IMR-90 (cell line): ENCODE measurements at places on chromosomes 7 and 10.

- no peak for DNase-seq
These were observed 56.7 kb upstream of the EBF3 start for GRCh38 chr10:130020651-130021382.

DNA sequence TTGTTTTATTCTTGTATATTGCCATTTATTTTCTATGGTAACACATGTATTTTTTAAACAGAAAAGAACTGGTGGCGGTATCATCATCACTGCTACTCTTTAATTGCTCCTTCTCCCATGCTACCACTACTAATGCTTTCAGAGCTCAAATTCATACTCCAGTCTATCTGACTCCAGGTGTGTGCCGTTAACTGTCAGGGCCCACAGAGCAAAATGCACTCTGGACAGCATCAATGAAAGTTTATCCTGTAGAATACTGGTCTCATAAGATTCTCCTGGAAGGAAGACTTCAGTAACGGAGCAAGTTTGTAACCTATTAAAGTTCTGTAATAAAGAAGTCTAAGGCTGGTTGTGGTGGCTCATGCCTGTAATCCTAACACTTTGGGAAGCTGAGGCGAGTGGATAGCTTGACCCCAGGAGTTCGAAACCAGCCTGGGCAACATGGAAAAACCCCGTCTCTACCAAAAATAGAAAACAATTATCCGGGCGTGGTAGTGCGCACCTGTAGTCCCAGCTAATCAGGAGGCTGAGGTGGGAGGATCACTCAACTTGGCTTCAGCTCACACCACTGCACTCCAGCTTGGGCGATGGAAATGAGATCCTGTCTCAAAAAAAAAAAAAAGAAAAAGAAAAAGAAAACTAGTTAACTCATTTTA lies 18.4 kb downstream of the ZNRF2 start:
- DNase-seq = no peak

- DNase-seq = no peak
These were observed 47.2 kb downstream of the APBB1IP start for GRCh38 chr10:26485150-26485941.

DNA sequence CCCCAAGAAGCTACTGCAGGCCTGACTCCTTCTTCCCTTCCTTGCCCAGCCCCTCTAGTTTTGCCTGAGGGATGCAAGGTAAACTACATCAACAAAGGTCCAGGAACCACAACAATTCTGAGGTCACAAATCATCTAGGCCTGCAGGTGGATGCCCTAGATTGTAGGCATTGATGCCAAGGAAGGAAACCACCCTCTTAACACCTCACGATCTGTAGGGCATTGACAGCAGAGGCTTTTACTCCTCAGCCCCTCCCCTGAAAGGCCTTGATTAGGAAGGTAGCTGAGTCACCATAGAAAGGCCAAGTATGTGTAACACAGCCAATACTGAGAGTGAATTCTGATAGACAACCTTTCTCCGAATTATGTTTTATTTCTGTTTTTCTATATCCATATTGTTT lies 46.7 kb upstream of the FAM3C start:
- no peak for DNase-seq

DNA sequence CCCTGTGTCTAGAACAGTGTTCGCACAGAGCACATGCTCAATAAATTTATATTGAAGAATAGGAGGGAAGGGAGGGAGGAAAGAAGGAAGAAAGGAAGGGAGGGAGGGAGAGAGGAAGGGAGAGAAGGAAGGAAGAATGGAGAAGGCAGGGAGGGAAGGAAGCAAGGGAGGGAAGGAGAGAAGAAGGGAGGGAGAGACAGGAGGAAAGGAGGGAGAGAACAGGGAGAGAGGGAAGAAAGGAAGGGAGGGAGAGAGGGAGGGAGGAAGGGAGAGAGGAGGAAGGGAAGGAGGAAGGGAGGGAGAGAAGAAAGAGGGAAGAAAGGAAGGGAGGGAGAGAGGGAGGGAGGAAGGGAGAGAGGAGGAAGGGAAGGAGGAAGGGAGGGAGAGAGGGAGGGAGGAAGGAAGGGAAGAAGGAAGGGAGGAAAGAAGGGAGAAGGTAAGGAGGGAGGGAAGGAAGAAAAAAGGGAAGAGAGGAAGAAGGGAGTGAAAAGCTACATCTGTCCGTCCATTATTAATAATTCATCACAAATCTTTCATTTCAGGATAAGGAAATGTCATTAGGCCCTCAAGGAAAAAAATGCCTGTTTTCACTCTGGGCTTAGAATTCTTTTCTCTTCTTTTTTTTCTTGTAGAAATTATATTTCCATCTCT lies 79.7 kb downstream of the GRK5 start:
- no peak for DNase-seq

GRCh38 chr10:61330669-61331068 lies 122.5 kb downstream of the TMEM26 start:
- DNase-seq = no peak

GRCh38 chr10:113907166-113907565 lies 52.7 kb downstream of the NHLRC2 start:
- DNase-seq = peak; percentile 29

DNA sequence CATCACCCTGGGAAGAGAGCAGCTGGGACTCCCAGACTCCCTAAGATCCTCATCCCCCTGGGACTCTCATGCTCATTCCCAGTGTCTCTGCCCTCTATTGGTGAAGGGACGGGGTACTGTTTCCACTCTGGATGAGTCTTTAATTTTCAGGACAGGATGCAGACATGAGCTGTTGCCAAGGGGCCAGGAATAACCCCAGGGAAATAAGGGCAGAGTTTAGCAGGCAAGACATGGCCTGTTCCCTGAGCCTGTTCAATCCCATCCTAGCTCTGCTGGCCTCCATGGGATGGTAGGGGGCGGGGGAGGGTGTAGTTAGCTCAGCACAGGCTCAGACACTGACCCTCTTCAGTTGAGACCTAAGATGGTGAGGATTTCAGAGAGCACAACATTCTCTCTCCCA lies 14.0 kb downstream of the C10orf105 start:
- no peak for DNase-seq

DNA sequence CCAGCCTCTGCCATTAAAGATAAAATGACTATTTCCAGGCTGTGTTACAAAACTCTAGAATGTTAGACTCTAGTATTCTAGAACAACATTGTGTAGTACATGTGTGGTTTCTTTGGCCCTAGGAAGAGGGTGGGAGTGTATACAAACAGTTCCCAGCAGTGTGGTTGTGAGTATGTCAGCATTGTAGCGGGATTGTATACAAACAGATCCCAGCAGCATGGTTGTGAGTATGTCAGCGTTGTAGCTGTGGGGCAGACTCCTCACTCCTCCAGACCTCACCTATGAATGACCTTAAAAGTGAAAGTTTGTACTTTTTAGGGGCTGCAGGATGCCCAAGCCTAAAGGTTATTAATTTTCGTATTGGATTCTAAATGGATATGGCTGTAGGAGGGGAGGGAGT lies 6.9 kb upstream of the ACSL5 start:
- DNase-seq = no peak
